ENCODE measurements at places on chromosomes 3 and 15. TPM values are rescaled to one million over a fixed set of nuclear protein-coding genes. Genes with fewer than 3 reads are reported as not detected.

The GPR149 gene
- total RNA-seq, result not detected

The UBA7 gene
- total RNA-seq, result 0.23 TPM

The STRA6 gene
- 78.9 TPM for total RNA-seq

The SLC28A2 gene
- total RNA-seq, result not detected

The CHRNA5 gene
- 34.3 TPM for total RNA-seq

The ITIH1 gene
- not detected for total RNA-seq

The FBXL22 gene
- total RNA-seq, result 0.25 TPM

The CCR9 gene
- total RNA-seq, result 0.03 TPM

The GCNT3 gene
- total RNA-seq, result 123 TPM

The ANKUB1 gene
- total RNA-seq, result not detected
